Karpas-422 (cell line): ENCODE measurements at places on chromosomes 4 and X. TPM values are rescaled to one million over a fixed set of nuclear protein-coding genes. Genes with fewer than 3 reads are reported as not detected.

DNA sequence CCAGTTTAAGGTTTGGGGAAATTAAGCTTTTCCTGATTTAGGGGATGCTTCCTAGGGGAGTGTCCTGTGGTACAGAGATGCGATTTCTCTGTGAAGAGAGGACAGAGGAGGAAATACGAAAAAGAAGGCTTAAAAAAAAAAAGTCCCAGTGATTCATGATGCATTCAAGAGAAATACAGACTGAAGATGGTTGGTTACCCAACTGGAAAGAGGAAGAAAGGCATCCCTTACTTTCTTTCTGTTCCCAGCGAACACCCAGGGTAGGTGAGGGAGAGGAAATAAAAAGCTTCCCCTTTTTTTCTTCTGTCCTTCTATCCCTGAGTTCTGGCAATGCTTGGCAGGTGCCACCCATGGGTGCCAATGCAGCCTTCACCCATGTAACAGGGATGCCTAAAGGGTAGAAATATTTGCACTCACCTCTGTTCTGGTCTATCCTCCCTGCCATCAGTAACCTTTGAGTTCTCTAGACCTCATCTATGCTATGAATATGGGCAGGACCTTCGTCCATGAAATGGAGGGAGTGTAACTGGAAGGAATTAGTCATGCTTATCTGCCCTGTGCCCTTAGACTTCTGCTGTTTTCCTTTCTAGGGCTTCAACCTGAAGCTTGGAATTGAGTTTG is 230.1 kb upstream of the GALNTL6 start:
- DNase-seq, result no peak

The TCEAL1 gene
- 22.1 and 34.2 TPM in 2 replicates for total RNA-seq

The GAGE13 gene
- not detected in 2 replicates for total RNA-seq

GRCh38 chr4:128775916-128776315 is 33.6 kb upstream of the JADE1 start:
- no peak for DNase-seq

DNA sequence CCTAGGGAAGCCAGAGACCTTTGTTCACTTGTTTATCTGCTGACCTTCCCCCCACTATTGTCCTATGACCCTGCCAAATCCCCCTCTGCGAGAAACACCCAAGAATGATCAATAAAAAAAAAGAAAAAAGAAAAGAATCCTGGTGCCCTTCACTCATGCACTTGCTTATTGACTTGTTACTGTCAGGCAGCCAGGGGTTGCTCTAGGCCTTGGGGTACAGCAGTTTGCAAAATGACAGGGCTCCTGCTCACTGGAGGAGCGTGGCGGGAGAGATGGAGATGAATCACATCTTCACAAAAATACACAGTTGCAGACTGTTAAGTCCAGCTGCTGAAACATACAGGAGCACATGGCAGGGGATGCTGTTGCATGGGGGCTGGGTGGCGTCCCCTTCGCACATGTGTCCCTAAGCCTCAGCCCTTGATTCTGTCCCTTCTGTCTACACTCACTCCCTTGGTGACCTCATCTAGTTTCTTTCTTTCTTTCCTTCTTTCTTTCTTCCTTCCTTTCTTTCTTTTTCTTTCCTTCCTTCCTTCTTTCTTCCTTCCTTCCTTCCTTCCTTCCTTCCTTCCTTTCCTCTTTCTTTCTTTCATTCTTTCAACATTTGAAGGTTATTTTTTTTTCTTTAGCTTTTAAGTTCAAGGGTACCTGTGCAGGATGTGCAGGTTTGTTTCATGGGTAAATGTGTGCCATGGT is 16.9 kb upstream of the TMEM271 start:
- no peak for DNase-seq

DNA sequence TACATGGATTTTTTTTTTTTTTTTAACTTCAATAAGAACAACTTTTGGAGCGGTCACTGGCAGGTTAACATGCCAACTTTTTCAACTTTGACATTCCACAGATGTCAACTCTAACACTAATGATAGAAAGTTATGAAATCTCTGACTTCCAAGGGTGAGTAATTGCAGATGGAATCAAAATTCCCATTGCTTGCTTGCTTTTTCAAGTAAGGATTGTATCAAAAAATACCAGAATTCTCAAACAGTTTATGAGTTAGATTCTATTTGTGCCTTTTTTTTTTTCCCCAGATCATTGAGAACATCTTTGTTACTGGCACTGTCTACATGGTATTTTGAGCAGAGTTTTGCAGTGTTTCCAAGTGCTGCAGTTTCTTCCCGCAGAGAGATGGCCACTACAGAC is 50.3 kb upstream of the OTUD4 start:
- DNase-seq, result no peak

The TRIM60 gene
- not detected in 2 replicates for total RNA-seq

The HSD17B13 gene
- total RNA-seq, result 0.56 TPM in 1 of 2 replicates, not detected in the other

The MAOB gene
- not detected in 2 replicates for total RNA-seq

The FAM114A1 gene
- total RNA-seq, result 1.6 and 4.1 TPM in 2 replicates

- no peak for DNase-seq
These were observed 53.2 kb downstream of the ADGRA3 start for GRCh38 chr4:22462688-22463087.

The RGN gene
- total RNA-seq, result not detected in 2 replicates

DNA sequence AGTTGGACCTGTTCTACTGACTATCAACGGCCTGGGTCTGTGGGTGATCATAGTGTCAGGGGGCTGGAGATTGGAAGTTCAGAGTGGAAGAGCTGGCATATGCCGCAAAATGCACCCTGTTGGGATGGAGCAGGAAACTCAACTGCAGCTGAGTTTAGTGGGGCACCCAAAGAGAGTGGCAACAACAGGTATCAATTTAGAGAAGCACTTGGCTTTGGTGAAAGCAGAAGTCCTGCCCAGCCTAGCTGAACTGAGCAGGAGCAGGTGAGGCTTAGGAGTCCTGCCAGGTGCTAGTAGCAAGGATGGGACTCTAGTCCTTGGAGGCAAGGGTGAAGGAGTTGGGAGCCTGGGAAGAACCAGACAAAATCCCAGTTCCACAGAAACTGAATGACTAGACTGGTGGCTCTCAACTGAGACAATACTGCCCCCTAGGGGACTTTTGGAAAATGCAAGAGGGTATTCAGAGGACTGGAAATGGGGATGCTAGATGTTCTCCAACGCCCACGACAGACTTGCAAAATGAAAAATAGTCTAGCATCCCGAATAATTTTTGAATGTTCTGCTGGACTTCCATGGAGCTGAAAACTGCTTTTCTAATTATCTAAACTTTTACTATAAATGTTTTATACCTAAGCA is 49.4 kb downstream of the RTL9 start:
- DNase-seq, result peak; percentile 85

DNA sequence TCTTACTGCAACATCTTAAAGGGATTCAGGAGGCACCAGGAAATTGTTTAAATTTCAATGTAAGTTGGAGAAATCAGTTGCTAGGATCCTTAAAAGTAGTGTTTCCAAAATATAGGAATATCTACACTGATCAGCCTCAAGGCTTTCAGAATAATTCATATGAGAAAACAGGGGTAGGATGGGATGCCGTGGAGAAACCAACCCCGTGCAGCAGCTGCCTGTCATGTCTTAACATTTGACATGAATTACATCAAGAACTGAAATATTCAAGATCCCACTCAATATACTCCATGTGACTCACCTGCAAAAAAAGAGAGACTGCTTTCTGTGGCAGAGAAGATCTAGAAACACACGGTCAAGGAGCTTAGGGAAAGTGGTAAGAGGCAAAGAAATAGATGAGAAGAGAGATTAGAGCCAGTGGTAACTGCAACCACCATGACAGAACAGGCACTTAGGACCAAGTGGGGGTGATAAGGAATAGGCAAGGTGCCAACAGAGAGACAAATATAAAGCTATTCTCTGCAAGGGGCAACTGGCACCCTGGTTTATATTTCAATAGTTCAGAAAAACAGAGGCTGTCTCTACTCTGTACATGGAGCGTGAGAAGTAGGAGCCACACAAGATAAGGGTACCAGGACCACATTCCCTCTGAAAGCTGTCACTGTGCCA is 64.0 kb downstream of the SLC39A8 start:
- DNase-seq, result no peak

GRCh38 chr4:157076578-157076947 is 613 bp downstream of the GLRB start:
- DNase-seq, result no peak

DNA sequence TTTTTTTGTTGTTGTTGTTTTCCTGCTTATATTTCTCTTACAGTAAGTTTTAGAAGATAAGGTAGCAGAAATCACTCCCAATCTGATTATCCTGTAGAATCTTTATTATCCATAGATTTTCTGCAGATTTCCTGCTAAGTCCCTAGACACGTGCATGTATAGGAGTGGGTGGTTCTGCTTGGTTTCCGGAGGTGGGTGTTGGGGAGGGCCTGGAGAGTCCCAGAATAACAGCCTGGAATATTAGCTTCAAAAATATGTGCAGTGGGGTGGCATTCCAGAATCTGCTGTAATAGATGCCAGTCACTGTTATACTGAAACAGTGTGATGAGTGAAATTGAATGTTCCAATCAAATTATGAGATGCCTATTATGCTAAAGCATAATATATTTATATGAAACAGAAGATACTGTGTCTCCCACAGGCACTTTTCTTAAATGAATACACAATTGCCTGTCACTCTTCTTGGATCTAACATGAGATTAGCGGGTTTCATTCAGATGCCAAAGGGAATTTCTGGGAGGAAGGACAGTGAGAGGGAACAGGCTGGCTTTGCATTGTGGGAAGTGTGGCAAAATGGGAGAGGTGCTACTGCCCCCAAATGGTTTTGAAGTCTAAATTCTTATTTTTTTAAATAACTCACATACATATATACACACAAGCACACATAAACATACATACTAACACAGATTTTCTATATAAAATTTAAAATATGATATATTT is 37.6 kb downstream of the C4orf50 start:
- DNase-seq, result no peak

GRCh38 chrX:132848296-132848970 is 110.0 kb downstream of the HS6ST2 start:
- no peak for DNase-seq

DNA sequence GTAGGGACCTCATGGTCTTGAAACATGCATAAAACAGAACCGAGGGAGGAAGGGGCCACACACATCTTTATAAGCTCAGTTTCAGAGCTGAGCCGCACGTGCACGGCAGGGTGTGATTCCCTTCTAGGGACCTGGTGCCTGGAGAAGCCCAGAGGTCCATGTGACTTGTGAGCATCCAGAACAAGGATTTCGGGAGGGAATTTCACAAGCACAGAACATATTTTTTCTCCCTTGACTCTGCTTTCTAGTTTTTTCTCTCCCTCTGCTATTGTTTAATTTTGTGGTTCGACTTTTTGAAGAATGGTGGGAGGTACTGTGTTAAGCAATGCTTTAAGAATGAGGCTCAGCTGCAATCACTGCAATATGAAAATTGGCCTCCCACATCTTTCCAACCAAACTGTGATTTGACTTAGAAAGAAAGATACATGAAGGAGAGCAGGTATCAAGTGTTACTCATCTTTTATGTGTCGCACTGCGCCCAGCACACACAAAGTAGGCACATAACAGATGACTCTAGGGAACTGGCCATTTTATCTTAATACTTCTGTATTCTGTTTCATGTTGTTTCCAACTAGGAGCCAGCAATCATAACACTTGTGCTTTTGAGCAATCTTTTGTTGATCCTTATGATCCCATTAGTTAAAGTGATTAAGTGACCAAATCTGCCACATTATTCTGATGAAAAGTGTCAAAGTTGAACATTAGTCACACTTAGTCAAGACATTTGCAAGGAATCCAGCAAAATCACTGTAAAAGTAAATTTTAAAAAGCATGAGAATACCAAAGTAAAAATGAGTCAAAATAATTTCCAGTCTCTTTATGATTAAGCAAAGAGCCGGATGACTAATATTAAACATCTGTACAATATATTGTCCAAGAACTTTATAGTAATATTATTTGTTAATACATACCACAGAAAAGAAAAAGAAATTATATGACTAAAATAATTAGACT is 86.4 kb downstream of the SHISA3 start:
- DNase-seq, result no peak

- no peak for DNase-seq
These were observed 60.1 kb downstream of the LDB2 start for GRCh38 chr4:16838226-16838875.

The FREM3 gene
- total RNA-seq, result not detected in 2 replicates

The UCP1 gene
- total RNA-seq, result not detected in 2 replicates

GRCh38 chr4:185036019-185036418 is 17.7 kb downstream of the HELT start:
- no peak for DNase-seq

- no peak for DNase-seq
These were observed 14.7 kb downstream of the ZCCHC13 start for GRCh38 chrX:74318672-74319071.

DNA sequence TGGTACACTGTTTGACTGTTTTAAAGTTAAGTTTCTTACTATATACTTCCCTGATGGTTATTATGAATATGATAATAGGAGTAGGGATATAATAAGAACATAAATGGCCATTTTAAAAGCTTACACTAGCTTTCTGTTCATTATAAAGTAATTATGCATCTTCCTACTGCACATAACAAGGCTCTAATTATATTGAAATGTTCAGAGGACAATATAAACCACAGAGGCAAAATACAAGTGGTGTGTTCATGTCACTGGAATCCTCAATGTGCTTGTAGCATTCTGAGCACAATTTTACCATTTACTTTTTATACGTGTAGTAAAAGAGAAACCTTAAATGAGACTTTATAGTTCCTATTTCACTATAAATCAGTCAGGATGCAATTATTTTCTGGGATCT is 268.3 kb downstream of the TMA16 start:
- DNase-seq, result no peak

The FABP2 gene
- not detected in 2 replicates for total RNA-seq

The TRMT2B gene
- total RNA-seq, result 11.3 and 11.6 TPM in 2 replicates

DNA sequence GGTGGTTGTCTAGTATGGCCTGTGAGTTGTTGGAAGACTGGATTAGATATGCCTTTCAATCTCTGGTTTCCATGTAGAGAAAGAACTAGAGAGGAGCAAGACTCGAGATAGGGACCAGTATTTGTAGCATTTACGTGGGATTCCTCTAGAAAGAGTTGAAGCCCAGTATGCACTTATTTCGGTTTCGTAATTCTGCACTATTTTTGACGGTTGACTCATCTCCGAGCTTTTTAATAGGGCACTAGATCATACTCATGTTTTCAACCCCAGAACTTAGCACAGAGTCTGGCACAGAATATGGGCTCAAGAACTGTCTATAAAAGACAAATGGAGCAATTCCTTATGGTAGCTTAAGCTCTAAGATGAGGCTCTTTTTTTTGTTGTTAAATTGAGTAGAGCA is 15.7 kb downstream of the HELT start:
- no peak for DNase-seq

DNA sequence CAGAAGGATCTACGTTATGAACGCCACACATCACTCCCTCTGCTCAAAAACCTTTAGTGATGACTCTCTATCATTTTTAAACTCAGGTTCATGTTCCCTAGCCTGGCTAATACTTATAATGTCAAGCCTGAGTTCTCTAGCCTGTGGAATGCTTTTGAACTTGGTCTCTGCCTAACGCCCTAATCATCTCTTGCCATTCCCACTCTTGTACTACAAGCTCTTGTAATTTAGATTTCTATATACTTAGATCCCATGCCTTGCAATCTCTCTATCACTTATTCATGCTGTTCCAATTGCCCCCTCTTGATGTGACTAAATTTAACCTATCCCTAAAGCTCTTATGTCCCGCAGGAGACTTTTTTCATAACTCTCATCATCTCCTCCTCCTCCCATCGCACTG is 40.3 kb downstream of the SLC4A4 start:
- DNase-seq, result no peak

The TRIM61 gene
- total RNA-seq, result 6.9 and 8.4 TPM in 2 replicates

The USP26 gene
- not detected in 2 replicates for total RNA-seq
